ENCODE measurements at places on chromosomes 1 and 21.
A peak's percentile ranks its signal among the peaks of the same experiment; 100 is the strongest.

DNA sequence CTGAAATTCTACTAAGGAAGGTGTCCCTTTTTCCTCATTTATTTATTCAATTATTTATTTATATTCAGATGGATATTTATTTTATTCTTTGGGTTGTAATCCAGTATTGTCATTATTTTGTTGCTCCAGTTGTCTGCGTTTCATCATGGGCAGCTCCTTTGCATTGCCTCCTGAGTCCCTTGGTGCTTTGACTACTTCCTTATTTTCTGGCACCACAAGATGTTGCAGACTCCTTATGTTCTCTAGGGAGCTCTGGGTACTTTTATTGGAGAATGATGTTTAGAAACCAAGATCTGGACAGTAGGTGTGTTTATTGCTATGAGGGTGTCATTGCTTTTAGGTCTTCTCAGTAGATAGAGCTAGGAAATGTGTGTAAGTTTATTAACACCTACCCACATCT, 59.9 kb upstream of the ERRFI1 start:
- DNase-seq, result no peak

DNA sequence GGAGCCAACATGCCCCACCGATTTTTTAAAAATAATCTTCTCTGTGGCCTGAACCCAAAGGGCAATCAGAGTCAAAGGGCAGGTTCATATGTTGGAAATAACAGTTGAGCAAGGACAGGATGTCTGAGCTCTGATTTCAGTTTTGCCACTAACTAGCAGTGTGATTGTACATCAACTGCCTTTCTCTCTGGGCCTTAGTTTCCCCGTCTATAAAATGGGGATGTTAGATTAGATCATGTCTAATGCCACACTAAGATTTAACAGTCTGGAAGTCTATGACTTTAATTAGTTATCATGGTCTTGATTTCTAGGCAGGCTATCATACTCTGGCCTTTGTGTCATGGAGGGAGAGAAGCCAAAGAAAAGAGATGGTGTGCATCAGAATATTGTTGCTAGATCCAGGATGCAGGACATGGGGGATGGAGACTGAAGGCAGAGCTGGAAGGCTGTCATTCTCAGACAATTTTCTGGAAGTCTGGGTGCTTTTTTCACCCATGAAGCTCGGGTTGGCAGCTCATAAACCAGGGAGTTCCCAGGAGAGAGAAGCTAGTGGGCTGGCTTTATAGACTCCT, 28.4 kb downstream of the IER5 start:
- DNase-seq, result no peak

- DNase-seq, result no peak
Observed at GRCh38 chr1:236753516-236753915, 41.6 kb upstream of the MTR start.

DNA sequence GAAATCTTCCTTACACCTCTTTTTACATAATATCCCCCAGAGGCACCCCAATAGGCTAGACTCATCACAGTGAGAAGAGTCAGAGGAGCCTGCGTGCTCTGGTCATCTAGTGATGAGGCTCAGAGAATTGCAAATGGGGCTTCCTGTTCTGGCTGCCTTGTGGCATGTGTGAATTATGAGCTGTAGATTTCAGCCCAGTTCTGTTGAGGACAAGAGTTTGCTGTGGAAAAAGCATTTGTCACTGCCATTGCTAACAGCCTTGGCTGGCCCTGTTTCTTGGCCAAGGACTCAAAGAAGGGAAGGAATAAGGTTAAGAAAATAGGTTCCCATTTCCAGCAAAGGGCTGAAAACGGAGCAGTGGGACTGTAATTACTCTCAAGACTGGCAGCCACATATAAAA, 30.7 kb downstream of the MRAP start:
- DNase-seq, result no peak

GRCh38 chr1:183607322-183607980, 17.2 kb upstream of the NCF2 start:
- DNase-seq, result no peak

- DNase-seq, result no peak
Observed at GRCh38 chr1:86950712-86951419, 36.4 kb downstream of the HS2ST1 start.

- no peak for DNase-seq
Observed at GRCh38 chr1:81374481-81374880, 426.3 kb upstream of the ADGRL2 start.

GRCh38 chr1:230334447-230334837, 91.7 kb downstream of the PGBD5 start:
- DNase-seq, result no peak

DNA sequence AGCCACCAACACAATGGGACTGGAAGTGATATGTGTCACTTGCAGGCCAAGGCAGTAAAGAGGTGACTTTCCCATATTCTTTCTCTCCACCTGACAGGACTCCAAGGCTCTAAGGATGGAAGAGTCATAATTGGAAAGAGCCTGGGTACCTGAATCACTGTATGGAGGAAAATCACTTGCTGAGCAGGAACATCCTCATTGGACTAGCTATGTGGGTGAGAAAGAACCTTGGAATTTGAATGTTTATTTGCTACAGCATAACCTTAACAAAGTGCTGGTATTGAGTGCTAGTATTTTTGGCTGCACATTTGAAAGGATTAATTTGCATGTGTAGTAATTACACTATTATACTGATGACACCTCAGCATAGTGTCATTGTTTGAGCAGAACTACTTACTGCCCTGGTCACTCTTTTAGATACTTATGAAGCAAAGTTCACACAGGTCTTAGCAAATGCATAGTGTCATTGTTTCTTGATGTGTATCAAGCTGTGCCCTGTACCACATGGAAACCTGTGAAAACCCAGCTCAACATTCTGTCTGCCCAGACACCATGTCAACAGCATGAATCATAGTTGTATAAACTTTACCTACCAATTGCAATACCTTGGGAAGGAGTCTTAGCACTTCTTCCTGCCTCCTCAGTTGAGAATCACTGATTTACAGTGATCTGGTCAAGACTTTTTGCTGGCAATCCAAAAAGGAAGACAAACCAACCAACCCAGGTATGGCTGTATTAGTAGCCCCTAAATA, 5.1 kb upstream of the S100A10 start:
- no peak for DNase-seq

DNA sequence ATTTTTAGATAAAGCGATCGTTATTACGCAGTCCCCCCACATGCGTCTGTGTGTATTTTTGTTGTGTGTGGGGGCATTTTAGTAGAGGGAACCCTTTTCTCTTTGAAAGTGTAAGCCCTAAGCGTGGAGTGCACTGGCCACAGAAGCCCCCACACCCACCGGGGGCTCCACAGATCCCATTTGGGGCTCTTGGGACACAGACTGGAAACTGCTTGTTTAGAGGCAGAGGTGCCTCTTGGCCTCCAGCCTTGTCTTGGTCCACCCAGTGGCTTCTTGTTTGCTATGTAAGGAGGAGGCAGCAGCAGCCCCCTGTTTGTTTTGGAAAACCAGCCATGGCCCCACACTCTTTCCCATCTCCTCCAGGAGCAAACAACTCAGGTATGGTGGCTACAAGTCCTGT, 42.8 kb downstream of the SLC37A1 start:
- no peak for DNase-seq

- no peak for DNase-seq
Observed at GRCh38 chr1:155210314-155211104, 2.0 kb downstream of the MTX1 start.

- DNase-seq, result peak; percentile 30
Observed at GRCh38 chr1:228378873-228379460, 27.7 kb downstream of the TRIM11 start.

DNA sequence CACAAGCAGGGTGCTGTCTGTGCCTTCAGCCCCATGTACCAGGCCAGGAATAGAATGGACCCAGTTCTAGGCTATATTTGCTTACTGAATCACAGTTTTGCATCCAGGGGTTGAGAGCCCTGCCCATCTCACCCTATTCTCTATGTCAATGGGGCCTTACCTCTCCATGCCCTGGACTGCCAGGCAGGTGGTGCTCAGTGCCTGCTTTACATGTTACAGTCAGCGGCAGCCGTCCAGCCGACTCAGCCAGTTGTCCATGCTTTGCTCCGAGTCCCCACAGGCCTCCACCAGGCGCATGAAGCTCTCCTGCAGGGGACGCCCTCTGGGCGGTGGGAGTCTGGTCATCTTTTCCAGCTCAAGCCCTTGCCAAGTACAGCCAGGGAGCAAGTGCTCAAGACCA, 12.2 kb upstream of the FAM167B start:
- DNase-seq, result no peak

DNA sequence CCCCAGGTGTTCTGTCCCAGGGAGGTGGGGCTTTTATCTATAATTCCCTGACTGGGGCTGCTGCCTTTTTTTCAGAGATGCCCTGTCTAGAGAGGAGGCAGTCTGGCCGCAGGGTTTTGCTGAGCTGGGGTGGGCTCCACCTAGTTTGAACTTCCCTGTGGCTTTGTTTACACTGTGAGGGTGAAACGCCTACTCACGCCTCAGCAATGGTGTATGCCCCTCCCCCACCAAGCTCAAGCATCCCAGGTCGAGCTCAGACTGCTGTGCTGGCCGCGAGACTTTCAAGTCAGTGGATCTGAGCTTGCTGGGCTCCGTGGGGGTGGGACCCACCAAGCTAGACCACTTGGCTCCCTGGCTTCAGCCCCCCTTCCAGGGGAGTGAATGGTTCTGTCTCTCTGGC, 124.3 kb downstream of the CENPF start:
- DNase-seq, result no peak

DNA sequence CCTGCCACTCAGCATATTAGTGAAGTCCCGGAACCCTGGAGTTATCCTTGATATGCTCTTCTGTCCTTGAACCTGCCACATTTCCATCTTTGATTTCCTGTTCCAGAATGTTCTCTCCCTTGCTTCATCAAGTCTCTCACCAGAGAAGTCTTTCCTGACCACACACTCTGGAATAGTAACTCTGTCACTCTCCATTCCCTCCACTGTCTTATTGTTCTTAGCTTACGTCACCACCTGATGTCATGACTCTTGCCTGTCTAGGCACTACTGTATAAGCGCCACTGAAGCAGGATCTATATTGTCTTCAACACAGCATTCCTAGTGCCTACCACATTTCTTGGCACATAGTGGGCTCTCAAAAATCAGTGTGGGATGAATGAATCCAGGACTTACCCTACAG, 65.4 kb upstream of the SMYD2 start:
- DNase-seq, result no peak
